ENCODE measurements at places on chromosomes 2 and 18. TPM values are rescaled to one million over a fixed set of nuclear protein-coding genes. Genes with fewer than 3 reads are reported as not detected.

Gene GBX2
- not detected for total RNA-seq

Gene TXNDC9
- total RNA-seq: 59.8 TPM

Gene CRYGC
- total RNA-seq: not detected

Gene RBKS
- 1.8 TPM for total RNA-seq

Gene CASP10
- 12.2 TPM for total RNA-seq

Gene DOK6
- total RNA-seq: 0.57 TPM

Gene CDH19
- 0.05 TPM for total RNA-seq

Gene DTNA
- total RNA-seq: 1.7 TPM

Gene SALL3
- total RNA-seq: under 0.01 TPM

Gene REEP1
- total RNA-seq: 0.38 TPM

Gene GKN2
- total RNA-seq: 0.24 TPM

Gene PLGLB2
- total RNA-seq: 1.5 TPM

Gene RGPD8
- total RNA-seq: 5.6 TPM

Gene TEKT4
- 0.05 TPM for total RNA-seq

Data from thymus (tissue), 14 donors.